NCI-H2029 treated with DMSO at 0.1 percent for 48 hours (cell line): ENCODE measurements at places on chromosomes 2 and 18.

GRCh38 chr2:52810460-52810859, 957.1 kb upstream of the CHAC2 start:
- no peak for DNase-seq

GRCh38 chr2:38698467-38699003, 32.6 kb downstream of the GALM start:
- no peak for DNase-seq

DNA sequence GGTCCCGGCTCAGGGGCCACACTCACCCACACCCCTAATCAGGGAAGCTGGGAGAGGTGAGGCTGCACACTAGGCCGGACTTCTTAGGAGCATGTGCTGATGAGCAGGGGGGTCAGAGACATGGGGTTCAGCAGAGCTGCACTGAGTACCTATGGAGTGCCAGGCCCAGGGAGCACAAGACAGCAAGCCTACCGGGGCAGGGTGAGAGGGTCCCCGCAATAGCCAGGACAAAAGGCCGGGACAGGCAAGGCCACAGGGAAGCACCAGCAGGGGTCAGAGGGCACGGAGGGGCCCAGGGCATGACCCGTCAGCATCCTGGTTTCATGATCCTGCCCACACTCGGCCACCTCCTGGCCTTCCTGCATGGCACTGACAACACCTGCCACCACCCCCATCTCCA, 73.5 kb downstream of the TNS1 start:
- no peak for DNase-seq

GRCh38 chr2:8004250-8004681, 677.6 kb upstream of the ID2 start:
- DNase-seq, result no peak

- no peak for DNase-seq
Measured at GRCh38 chr2:186887107-186888090, 38.4 kb upstream of the ZSWIM2 start.

DNA sequence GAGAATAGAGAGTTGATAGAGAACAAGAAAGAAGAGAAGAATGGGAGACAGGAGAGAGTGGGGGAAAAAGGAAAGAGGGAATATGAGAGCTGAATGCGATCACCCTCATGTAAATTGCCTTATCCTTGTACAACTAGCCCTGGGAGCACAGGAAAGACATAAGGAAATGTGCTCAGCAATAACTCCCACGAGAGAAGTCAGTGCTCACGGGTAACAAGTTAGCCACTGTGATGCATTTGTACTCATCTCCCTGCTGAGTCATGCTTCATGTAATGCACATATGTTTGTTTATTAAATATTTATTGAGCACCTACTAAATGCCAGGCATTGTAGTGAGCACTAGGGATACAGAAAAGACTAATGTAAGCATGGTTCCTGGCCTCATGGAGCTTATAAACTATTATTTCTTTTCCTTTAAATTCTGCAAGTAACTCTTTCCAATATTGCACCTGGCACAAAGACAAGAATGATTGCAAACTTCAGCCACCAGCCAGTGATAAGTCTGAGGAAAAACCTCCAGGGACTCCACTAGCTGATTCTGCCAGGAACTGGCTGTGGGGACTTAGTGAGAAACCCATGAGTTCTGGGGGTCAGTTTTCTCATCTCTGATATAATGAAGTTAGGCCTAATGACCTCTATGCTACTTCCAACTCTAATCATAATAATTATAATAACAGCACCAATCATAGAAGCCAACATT, 124.1 kb downstream of the LNPK start:
- DNase-seq, result no peak

DNA sequence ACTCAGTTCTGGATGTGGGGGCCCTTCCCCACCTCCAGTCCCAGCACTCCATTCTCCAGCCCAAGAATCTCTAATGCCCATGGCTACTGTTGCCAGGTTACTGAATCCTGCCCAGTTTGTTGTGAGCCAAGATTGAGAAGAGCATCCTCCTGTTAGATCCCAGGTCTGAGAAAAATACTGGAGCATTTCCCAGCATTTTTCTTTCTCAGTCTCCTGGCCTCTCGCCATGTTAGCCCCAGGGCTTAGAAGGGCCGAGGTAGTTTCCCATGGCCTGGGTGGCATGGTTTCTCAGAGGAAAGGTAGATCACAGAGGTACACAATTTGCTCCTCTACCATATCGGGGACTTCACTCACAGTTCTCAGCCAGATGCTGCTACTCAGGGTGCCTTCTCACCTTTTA, 135.7 kb downstream of the OTX1 start:
- DNase-seq, result no peak

DNA sequence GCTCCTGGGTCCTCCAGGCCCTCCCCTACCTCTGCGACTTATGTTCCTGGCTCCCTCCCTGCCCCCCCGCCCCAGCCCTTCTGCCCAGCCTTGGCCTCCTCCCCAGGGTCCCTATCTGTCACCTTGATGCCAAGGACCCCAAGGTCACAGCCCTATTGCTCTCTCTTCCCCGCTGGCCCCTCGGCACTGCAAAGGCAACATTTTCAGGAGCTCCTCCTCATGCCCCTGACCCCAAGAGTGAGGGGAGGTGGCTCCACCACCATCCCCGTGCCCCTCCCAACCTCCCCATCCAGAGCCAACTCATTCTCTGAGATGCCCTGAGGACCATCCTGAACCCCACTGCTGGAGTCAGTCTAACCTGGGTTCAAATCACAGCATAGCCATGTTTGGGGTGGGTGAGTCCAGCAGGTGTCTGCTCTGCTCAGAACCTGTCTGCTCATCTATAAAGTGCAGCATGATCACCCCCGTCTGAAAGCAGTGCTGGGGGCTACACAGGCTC, 11.7 kb downstream of the LIMS2 start:
- DNase-seq, result no peak

GRCh38 chr2:196380098-196380497, 208.7 kb upstream of the STK17B start:
- DNase-seq, result no peak

DNA sequence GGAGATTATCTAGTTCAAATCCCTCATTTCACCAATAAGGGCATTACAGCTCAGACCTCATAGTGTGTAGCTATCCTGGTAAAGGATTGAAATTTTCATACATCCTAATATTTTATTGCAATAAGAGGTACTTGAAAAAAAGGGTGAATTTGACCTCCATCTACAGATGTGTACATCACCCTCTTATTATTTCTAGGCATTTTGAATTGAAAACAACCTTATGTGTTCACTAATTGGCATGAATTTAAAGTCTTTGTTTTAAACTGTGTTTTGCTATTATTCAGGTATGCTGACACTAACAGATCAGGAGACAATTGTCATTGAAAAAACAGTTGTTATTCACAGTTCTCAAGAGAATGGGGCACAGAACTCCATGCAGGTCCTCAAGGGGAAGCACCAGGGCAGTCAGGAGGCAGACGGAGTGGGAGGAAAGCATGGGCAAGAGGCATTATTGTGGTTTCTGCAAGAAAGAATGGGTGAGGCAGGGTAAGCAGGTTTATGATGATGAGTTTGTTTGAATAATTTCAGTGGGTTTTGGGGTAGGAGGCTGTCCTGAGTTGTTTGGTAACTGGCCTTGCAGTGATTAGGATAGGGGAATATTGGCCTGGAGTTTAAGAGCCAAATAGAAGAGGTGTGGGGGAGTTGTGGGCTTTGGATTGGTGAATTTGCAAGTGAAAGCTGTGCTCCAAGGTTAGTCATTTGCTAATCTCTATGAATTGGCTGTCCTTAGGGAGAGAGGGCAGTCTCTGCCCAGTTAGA, 194.6 kb downstream of the GPD2 start:
- DNase-seq, result no peak

DNA sequence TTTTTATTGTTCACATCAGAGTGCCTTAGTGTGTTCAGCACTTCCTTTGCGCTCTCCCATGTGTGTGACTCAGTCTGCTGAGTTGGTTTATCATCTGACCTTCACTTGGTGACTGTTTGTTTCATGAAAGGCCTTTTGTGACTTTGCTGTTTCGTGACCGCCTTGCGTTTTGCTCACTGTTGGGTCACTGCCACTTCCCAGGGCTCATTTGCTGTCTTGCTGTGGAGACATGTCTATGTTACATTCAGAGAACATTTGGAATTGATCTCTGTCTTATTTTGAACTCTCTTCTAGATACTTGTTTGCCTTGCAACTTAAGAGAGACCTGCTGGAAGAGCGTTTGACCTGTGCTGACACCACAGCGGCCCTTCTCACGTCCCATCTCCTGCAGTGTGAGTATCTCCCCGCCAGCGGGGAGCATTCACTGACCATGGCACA, 54.7 kb downstream of the FARP2 start:
- no peak for DNase-seq

- DNase-seq, result no peak
Measured at GRCh38 chr18:60112369-60112768, 212.6 kb downstream of the PMAIP1 start.

DNA sequence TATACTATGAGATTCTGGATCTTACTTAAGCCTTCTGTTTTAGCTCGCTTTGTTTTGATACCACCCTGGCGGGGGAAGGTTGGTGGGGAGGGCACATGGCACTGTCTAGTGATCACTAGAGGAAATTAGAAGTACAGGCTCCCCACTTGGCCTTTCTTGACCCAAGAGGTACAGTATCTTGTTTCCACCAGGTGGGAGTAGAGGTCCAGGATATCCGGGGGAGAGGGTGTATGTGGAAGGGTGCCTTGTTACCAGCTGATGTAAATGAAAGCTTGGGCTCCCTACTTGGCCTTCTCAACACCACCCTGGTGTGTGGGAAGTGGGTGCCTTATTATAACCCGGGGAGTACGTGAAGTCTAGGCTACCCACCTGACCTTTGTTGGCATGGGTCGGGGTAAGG, 7.5 kb downstream of the GALNT1 start:
- no peak for DNase-seq
